ENCODE measurements at places on chromosomes 16 and 17.

DNA sequence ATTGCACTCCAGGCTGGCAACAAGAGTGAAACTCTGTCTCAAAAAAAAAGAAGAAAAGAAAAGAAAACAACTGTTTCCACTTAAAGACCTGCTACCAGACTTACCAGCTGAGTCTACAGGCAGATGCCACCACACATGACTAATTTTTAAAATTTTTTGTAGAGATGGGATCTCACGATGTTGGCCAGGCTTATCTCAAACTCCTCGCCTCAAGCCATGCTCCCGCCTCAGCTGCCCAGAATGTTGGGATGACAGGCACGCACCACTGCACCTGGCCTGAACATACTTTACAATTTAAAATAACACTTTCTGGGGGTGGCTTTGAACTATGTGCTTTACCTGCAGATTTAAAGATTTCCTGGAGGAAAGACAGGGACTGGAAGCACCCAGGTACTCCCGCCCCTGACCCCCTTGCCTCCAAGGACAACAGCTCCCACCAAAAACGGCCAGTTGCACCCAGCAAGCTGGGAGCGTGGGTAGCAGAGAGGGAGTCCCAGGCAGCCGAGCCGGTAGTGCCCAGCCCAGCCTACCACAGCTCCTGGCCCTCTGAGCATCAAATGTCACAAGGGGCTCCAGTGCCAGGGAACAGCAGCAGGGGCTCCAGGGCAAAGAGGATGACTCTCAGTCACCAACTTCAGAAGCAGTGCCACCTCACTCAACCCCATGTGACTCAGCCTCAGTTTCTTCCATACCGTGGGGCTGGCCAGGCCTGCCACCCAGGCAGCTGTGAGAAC, 262.9 kb downstream of the PARN start:
- no peak for DNase-seq

DNA sequence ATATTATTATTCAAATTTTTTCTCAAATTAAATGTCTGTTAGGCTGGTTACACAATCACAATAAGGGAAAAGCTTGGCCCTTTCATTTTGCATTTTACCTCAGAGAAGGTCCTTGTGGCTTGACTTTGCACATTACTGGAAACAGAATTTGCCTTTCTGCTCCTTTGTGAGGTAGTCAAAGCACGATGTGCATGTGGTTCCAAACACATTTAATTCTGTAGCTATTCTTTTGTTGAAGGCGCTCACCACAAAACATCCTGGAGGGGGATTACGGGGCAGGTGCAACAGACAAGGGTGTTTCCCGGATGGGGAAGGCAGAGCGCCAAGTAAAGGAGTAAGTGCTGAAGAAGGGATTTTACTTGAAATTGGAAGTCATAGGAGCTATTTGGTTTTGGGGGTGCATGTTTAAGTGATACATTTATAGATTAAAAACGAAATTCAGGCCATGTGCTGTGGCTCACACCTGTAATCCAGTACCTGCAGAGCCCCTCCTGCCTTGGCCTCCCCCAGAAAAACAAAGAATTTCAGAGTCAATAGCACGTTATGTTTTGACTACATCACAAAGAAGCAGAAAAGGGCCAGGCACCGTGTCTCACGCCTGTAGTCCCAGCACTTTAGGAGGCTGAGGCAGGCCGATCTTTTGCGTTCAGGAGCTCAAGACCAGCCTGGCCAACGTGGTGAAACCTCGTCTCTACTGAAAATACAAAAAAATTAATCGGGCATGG, 31.2 kb upstream of the TENT4B start:
- DNase-seq, result no peak

DNA sequence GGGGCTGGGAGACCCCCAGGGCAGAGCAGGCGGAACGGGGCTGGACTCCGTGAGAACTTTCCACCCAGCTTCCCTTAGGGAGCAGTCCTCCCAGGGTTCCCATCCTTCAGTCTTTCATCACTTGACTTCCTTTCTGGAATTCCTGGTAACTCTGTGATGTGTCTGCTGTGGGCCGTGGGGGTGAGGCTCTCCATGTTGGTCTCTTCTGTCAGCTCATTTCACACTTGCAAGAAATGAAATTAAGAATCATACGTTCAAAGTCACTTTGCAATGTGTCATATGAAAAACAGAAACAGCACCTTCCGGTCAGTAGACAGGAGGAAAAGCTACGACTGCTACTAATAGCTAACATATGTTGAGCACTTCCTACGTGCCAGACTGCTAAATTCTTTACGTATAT, 5.4 kb upstream of the BBS2 start:
- no peak for DNase-seq

- DNase-seq, result no peak
Measured at GRCh38 chr16:9251026-9251425, 159.6 kb downstream of the HAPSTR1 start.

DNA sequence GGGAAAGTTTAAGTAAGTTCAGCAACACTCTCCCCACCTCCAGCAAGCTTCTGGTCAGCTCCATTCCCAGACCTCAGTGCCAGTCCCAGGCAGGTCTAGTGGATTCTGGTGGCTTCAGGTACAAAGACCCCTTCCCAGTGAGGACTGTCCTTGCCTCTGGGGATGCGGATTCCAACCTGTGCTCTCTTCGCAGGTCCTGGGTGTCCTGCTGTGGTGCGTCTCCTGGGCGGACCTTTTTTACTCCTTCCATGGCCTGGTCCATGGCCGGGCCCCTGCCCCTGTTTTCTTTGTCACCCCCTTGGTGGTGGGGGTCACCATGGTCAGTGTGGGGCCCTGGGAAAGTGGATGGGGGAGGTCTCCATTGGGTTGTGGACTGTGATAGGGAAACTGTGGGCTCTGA, 21.8 kb downstream of the ABCC3 start:
- DNase-seq, result no peak

DNA sequence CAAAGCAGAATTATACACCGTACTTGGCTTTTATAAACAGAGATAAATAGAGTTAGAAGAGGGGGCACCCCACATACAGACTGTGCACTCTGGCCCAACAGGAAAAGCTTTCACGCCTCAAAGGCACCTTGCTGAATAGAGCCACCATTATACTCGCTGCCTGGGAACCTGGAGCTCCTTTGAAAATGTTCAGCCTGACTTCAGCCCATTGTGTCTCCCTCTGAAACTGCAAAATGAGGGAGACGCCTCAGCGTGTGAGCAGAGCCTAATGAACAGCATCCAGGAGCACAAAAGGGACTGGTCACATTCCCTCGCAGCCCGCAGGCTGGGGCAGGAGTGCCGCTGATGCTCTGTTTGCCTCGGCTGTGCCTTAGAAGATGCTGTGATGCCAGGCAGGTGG, 46.3 kb downstream of the ABCC12 start:
- no peak for DNase-seq

GRCh38 chr16:68700831-68701230, 36.3 kb upstream of the CDH1 start:
- no peak for DNase-seq

GRCh38 chr17:6047966-6048365, 22.2 kb upstream of the WSCD1 start:
- DNase-seq, result no peak

- DNase-seq, result no peak
Measured at GRCh38 chr16:24357511-24357910, 101.4 kb downstream of the CACNG3 start.

DNA sequence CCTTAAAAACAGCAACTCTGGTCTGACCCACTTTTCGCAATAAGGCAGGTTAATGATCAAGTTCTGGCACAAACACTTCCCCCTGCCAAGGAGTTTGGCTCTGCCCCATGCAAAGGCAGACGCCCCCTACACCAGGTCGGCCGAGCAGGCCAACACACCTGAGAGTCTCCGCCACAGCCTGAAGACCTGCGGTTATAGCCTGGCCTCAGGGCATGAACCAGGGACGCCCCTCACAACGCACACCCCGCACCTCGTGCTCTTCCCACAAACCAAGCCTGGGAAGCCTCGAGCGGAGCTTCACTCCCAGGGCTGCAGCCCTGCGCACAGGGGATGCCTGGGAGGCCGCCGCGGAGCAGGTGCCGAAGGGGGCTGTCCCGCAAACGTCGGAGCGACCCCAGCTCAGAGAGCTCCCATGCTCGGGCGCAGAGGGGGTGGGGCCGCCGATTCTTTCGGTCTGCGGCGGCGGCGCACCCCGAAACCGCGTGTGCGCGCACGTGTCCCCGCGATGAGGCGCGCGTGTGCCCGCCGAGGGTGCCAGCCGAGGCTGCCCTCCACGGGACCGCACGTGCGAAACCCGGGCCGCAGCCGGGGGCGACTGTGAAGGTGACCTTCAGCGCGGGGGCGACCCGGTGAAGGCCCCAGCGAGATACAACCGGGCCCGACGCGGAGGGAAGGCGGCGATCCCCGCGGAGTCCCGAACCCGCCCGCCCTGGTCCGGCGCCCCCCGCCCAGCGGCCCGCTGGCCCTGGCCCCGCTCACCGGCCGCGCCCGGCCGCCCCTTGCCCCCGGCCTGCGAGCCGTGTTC, 559 bp downstream of the CLUH start:
- DNase-seq, result no peak

DNA sequence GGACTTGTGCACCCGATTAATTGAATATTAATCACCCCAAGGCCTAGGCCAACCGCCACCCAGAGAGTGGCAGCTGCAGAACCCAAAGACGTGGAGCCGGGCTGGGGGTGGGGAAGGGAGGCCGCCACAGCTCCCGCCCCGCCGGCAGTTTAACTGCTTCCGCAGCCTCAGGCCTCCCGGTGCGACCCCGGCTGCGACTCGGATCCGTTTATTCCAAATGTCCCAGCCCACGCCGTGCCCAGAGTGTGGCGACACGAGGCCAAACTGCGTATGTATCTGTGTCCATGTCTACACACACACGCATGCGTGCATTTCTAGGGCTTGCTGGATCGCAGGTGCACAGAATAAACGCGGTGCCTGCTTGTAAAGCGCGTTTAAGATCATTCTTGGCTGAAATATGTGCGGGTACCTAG, 802 bp upstream of the TOB1 start:
- DNase-seq, result no peak

- DNase-seq, result no peak
Measured at GRCh38 chr17:62902531-62903220, 63.4 kb upstream of the TANC2 start.

DNA sequence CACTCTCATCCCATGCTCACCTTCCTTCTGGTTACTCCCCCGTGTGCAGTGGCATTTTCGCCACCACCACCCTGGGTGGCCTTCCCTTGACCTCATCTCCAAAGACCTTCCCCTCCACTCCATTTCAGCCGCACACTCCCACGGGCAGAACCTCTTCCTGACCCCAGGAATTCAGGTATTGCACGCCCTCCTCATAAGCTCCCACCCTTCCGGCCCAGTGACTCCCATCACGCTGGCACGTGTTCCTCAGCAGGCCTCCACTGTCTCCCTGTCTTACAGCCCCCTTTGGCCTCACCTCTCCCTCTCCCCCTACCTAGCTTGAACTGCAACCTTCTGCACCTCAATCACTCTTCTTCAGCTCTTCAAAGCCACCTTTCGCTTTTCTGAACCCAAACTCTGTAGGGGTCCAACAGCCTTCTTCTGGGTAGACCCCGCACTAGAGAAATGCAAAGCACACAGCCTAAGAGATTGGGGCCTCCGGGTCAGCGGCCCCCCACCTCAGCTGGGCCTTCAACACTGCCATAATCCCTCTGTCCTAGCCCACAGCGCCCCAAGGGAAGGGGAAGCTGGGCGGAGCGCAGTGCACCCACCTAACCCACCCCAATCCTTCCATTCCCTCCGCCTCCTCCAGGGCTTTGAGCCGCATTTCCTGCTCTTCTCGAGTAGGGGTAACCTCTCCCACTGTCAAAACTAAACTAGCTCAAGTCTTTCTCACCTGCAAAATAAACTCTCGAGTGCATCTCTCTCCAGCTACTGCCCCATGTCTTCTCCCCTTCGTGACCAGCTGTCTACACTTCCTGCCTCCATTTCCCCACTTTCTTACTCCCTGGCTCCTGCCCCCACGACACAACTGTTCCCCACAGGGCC, 1.7 kb upstream of the TMEM97 start:
- no peak for DNase-seq

- no peak for DNase-seq
Measured at GRCh38 chr17:65896889-65897288, 295.0 kb downstream of the CEP112 start.

DNA sequence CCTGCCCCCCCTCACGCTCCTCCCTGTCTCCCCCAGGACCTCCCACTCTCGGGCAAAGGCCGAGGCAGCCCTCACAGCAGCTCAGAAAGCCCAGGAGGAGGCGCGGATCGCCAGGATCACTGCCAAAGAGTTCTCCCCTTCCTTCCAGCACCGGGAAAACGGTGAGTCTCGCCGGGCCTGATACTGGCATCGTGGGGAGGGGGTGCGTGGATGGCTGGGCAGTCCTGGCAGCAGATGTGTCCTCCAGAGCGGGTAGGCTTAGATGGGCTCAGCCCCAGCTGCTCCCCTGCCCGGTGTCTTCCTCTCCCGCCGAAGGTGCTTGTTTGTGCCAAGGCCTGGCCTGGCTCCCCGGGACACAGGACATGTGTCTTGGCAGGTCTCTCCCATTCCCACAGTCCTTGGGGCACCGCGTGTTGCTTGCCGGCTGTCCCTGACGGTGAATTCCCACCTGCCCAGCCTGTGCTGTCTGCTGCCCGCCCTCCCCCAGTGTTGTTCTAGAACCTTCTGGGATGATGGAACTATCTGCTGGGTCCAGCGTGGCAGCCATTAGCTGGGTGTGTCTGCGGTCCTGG, 81.6 kb downstream of the KLHDC4 start:
- DNase-seq, result no peak

DNA sequence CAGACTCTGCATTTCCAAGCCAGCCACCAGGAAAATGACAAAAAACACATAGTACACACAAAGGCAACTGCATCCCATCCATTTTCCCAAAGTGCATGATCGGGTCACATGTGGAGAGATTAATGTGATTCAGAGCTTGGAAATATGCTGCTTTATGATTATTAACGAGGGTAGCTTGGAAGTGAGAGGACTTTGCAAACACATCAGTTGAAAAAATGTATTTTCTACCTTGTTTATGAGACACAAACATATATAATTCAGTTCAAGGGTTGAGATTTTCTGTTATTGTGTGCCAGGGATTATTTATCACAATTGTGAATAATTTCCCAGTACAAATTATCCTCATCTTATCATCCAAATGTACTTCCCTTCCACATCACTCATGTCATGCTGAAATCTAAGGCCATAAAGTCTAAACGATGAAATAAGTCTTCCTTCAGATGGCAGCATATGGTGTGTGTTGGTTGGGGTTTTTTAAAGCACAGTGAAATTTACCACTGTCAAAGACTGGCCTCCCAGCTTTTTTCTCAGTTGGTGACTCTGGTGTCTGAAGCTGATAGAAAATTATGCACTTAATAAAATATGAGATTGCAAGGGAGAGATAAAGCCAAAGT, 104.7 kb upstream of the ADAMTS18 start:
- DNase-seq, result no peak

DNA sequence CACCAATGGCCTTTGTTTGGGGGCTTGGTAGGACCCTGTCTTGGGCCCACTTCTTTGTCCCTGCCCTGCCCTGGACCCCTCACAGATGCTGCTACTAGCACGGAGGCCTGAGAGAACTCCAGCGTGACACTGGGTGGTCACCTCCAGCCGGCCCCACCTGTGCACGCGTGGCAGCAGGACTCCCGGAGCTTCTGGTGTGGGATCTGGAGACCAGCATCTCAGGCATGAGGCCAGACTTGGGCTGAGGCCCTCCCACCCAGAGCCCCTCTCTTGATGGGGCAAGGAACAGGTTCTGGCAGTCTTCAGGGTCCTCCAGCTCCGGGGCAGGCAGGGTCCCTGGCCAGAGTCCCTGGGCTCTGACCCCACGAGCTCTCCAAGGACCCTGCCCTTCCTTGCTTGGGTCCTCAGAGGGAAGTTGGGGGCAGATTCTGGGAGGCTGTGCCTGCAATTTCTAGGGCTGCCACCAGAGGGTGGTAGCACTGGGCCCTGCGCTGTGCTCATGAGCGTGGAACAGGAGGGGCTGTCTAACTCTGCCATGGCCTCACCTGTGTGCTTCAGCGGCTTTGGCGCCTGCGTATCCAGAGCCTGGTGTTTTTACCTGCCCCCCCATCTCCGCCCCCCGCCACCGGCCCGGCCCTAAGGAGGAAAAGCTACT, 3.1 kb upstream of the BAIAP3 start:
- DNase-seq, result no peak

All from D721Med (cell line).